T-cell (primary cell): ENCODE measurements at places on chromosomes 1 and 21. TPM values are rescaled to one million over a fixed set of nuclear protein-coding genes. Genes with fewer than 3 reads are reported as not detected.
A peak's percentile ranks its signal among the peaks of the same experiment; 100 is the strongest.

GRCh38 chr1:27521336-27521831 is 31.4 kb upstream of the WASF2 start:
- peak overlapping the region; percentile 84 for H3K4me3 ChIP-seq
- H3K27ac ChIP-seq = peak overlapping the region; percentile 72
- H3K4me1 ChIP-seq = peaks cover 85% of the 10 kb centered on the region
- DNase-seq = peak; percentile 58

- DNase-seq = no peak
- H3K36me3 ChIP-seq = no peaks in the 10 kb centered on the region
- H3K4me3 ChIP-seq = no peak overlapping the region
- peaks cover 48% of the 10 kb centered on the region for H3K4me1 ChIP-seq
- no peak overlapping the region for H3K27ac ChIP-seq
Measured at GRCh38 chr1:44817771-44818495, 9.6 kb downstream of the BTBD19 start.

DNA sequence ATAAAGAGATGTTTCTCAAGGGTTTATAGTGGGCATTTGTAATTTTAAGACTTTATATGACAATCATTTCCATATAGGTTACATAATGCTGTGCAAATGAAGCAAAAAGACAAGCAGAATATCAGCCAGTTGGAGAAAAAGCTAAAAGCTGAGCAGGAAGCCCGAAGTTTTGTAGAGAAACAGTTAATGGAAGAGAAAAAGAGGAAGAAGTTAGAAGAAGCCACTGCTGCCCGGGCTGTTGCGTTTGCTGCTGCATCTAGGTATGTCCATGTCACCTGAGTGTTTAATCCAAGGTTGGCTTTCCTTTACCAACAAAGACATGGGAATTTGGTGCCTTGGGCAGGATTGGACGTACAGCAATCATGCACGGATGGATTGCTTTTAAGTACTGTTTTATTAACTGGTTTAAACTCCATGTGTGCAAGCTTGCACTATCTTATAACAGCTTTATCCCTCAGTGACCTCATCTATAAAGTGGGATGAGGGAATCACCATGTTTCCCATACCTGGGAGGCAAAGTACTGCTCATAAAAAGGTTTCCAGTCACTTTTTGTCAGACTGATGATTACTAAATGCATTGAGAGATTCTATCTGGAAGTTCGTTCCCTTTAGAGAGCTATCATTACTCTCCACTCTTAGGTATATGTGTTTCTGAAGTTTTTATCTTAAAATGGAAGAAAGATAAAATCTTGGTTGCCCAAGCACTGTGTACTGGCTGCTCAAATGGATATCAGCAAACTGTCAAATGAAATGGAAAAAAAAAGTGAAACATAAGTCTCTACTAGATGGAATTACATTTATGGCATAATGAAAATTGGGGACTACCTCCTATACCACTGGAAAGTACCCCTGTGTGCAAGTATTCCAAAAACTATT is 55.1 kb downstream of the MACO1 start:
- no peaks in the 10 kb centered on the region for H3K4me1 ChIP-seq
- no peak for DNase-seq
- H3K4me3 ChIP-seq = no peak overlapping the region
- no peaks in the 10 kb centered on the region for H3K27me3 ChIP-seq
- no peaks in the 10 kb centered on the region for H3K36me3 ChIP-seq
- no peak overlapping the region for H3K27ac ChIP-seq

DNA sequence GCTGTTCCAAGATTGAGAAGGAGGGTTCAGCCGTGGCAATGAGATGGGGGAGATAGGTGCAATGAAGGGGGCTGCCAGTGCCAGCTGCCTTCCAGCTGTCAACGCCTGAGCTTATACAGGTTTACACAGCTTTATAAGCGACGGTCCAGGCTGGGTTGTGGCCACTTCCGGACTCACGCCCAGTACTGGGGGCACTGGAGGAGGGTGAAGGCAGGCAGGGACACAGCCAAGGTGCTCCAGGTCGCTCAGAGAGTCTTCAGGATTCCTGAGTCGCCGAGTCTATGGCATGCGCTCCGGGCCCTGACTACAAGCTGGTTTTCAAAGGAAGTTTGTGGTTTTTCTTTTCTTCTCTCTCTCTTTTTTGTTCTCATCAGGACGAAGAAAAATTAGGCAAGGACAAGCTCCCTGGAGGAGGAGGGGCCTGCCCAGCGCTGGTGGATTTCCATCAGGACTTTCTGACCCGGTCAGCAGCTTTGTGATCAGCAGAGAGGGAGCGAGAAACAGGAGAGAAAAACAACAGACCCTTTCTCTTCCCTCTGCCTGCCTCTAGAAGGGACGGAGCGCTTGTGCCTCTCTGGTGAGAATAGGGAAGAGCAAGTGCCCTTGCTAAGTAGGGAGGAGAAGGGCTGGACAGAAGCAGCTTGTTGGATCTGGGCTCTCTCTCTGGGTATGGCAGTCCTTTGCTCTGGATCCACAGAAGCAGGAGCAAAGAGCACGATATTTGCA is at the start of gene MINDY1:
TSS of gene MINDY1 (minus strand) at position 576 of the 726 bp plus-strand sequence. CDS start 4,285 bp downstream, outside the sequence.
- DNase-seq = no peak
- H3K27ac ChIP-seq = peak within 1 kb of the TSS; percentile 97
- H3K4me1 ChIP-seq = peaks cover 46% of the 10 kb centered on the region
- H3K36me3 ChIP-seq = peaks cover 3% of the 10 kb centered on the region

DNA sequence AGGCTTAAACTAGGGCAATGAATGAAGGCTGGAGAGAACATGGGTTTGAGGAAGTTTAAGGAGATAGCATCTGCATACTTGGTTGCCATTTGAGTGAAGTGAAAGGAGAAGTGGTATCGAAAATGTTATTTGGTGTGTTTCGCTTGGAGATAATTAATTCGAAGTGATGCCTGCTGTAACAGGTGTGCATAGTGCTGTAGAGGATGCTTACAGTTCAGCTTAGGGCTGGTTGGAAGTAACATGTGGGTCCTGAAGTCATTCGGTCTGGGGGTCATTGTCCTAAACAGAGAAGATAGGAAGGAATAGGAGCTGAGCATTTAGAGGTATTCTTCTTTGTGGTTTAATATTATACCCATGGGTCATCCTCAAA is 301 bp upstream of the NUDT17 start:
- H3K27ac ChIP-seq = peak overlapping the region; percentile 26
- no peaks in the 10 kb centered on the region for H3K27me3 ChIP-seq
- peaks cover 37% of the 10 kb centered on the region for H3K36me3 ChIP-seq
- peaks cover 5% of the 10 kb centered on the region for H3K4me1 ChIP-seq
- no peak for DNase-seq
- H3K4me3 ChIP-seq = peak overlapping the region; percentile 69

- no peaks in the 10 kb centered on the region for H3K27me3 ChIP-seq
- no peaks in the 10 kb centered on the region for H3K4me1 ChIP-seq
- H3K4me3 ChIP-seq = no peak overlapping the region
- no peak for DNase-seq
- H3K27ac ChIP-seq = no peak overlapping the region
Measured at GRCh38 chr1:233480198-233480597, 133.7 kb upstream of the KCNK1 start.

C1orf210 gene
- 0.16 TPM for total RNA-seq

- H3K4me1 ChIP-seq = no peaks in the 10 kb centered on the region
- no peak overlapping the region for H3K27ac ChIP-seq
- no peaks in the 10 kb centered on the region for H3K27me3 ChIP-seq
- H3K4me3 ChIP-seq = no peak overlapping the region
Measured at GRCh38 chr1:115710859-115711624, 57.5 kb downstream of the CASQ2 start.

DNA sequence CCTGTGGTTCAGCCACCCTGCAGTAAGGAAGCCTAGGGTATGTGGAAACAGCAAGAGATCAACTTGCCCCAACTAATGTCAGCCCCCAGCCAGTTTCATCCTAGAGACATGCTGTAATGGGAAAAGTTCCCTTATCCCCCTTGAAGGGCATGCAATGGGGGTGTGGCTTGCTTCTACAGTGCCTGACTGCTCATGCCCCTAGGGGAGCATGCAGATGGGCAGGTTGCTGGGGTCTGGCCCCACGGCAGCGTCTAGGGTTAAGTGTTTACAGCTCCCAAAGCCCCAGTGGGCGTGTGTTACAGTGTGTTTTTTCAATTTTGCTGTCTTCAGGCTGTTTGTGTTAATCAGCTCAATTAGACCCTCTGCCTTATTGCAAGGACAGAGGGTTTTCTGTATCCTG is 1105.9 kb downstream of the AMY1C start:
- no peak for DNase-seq
- no peaks in the 10 kb centered on the region for H3K27me3 ChIP-seq
- H3K4me3 ChIP-seq = no peak overlapping the region

OR6K2 gene
- not detected for total RNA-seq

ERG gene
- total RNA-seq = 1.1 TPM

DNA sequence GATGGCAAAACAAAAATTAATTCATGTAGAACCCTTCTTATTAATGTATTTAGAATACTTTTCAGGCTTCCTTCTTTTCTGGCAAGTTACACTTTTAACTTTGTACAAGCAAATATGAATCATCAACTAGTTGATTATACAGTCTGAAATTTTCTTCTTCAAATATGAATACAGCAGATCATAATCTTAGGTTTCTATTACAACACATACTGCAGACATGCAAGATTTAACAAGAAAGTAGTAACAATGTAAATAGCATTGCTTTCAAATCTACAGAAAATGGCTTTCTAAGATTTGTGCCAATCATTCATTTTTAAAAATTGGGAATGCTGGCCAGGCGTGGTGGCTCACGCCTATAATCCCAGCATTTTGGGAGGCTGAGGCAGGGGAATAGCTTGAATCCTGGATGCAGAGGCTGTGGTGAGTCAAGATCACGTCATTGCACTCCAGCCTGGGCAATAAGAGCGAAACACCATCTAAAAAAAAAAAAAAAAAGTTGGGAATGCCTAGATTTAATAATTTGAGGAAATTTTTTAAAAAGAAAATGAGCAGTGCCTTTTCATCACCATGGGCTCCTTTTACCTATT is 68.4 kb upstream of the DPYD start:
- H3K27ac ChIP-seq = no peak overlapping the region
- H3K27me3 ChIP-seq = no peaks in the 10 kb centered on the region
- no peak overlapping the region for H3K4me3 ChIP-seq
- H3K4me1 ChIP-seq = no peaks in the 10 kb centered on the region
- H3K36me3 ChIP-seq = no peaks in the 10 kb centered on the region
- no peak for DNase-seq

DNA sequence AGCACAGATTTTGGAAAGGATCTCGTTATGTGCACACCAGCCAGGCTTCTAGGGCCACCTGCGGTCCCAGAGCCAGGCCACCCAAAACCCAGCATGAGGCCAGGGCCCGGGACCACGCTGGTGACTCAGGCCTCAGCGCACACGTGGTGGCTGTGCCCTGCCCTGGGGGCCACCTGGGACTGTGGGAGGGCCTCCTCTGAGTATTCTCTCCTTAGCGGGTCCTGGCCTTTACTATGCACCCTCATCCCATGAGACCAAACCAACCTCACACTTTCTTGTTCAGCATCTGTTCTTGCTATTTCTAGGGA is 9.9 kb downstream of the WNT9A start:
- no peak overlapping the region for H3K4me3 ChIP-seq
- no peaks in the 10 kb centered on the region for H3K4me1 ChIP-seq
- no peaks in the 10 kb centered on the region for H3K27me3 ChIP-seq
- no peak for DNase-seq
- H3K27ac ChIP-seq = no peak overlapping the region
- no peaks in the 10 kb centered on the region for H3K36me3 ChIP-seq
